ENCODE measurements at places on chromosomes 7 and 10.
A peak's percentile ranks its signal among the peaks of the same experiment; 100 is the strongest.

GRCh38 chr10:76070916-76071315 lies 639.5 kb downstream of the LRMDA start:
- no peak for DNase-seq

GRCh38 chr10:79153745-79154144 lies 85.0 kb downstream of the ZMIZ1 start:
- no peak for DNase-seq

- DNase-seq, result no peak
Measured at GRCh38 chr10:29962166-29962850, 97.1 kb downstream of the JCAD start.

- DNase-seq, result no peak
Measured at GRCh38 chr7:85078181-85078580, 108.7 kb downstream of the SEMA3D start.

GRCh38 chr10:106900016-106900652 lies 264.4 kb downstream of the SORCS1 start:
- DNase-seq, result no peak

- no peak for DNase-seq
Measured at GRCh38 chr7:154856733-154857132, 146.2 kb downstream of the PAXIP1 start.

GRCh38 chr7:123682690-123683089 lies 27.0 kb downstream of the LMOD2 start:
- peak; percentile 26 for DNase-seq

DNA sequence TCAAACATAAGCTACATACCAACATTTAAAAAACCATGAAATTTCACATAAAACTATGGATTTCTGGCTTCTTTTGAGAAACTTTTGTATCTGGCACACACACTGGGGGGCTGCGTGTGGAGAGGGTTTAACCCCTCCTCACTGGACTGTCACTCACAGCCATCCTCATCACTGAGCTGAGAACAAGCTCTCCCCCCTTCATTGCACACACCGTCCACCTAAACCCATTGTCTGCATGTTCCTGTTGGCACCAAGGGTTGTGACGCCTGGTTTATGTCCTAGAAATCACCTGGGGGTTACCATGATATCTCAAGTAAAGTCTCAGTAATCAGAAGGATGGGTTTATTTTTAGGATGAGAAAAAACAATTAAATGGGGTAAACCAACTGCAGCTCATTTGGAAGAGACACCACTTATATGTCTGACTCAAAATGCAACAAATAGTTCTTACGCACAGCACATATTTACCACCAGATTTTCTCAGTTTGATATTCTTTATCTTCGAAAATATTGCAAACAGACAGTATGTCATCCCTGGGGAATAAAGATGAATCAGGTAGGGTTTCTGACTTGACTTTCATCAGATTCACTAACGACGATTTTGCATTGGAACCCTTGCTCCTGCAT lies 218.5 kb upstream of the KLF6 start:
- no peak for DNase-seq

GRCh38 chr7:125678771-125679170 lies 749.1 kb upstream of the POT1 start:
- no peak for DNase-seq

DNA sequence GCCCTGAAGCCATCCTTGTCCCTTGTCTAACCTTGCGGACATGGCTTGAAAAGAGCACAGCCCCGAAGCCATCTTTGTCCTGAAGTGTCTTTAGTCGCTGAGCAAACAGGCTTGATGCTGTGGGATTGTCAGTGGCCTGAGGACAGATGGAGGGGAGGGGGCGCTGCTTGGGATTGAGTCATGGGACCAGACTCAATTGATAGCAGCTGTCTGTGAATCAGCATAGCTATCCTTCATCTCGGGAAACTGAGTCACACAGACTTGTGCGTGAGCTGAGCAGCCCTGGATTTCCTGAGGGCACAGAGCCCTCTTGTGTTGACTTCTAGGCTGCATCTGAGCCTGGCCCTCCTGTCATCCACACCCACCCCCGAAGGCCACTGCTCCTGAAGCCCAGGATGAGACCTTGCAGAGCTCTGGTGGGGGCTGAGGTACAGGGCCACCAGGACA lies 14.4 kb downstream of the MYO1G start:
- DNase-seq, result no peak

DNA sequence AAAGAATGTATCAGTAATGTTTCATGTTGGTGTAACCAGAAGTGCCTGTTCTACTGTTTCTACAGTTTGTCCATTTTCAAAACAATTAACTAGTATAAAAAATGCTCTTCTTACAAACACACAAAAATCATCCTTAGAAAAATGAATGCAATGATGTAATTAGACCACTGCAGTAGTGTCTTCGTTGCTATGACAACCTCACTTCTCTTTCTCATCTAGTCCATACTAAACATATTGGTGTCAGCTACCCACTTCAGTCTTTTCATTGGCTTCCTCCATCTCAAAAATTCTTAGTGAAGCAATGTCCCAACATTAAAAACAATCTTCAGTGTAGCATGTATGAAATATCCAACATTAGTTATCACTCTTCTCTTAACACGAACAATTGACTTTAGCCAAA lies 1265.8 kb downstream of the REEP3 start:
- DNase-seq, result no peak

DNA sequence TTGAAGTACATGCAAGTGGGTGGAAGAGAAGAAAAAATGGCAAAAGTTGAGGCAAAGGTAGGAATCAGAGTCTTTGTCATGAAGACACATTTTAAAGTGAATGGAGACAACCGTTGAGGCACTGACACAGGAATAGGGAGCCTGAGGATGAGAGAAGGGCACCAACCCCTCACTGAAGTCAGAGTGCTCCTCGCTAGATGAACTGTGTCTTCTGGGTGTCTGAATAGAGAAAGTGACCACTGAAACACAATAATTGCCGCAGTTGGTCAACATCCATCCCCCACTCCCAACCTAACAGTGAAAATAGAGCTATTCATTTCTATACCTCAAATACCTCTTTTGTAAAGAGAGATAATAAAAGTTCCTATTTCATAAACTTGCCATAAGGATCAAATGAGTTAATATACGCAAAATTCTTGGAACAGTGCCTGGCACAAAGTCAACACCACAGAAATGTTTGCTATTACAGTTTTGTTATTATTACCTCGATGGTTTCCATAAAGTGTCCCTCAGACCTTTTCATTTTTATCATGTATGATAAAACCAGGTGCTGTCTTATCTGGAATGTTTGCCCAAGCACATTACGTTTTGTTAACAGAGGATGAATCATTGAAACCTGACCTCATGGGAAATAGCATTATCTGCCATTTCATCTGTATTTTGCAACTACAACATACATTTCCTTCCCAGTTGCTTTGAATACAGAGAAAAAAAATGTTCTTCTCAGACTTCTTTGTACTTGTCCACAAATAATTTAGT lies 61.8 kb upstream of the SP4 start:
- peak; percentile 75 for DNase-seq

DNA sequence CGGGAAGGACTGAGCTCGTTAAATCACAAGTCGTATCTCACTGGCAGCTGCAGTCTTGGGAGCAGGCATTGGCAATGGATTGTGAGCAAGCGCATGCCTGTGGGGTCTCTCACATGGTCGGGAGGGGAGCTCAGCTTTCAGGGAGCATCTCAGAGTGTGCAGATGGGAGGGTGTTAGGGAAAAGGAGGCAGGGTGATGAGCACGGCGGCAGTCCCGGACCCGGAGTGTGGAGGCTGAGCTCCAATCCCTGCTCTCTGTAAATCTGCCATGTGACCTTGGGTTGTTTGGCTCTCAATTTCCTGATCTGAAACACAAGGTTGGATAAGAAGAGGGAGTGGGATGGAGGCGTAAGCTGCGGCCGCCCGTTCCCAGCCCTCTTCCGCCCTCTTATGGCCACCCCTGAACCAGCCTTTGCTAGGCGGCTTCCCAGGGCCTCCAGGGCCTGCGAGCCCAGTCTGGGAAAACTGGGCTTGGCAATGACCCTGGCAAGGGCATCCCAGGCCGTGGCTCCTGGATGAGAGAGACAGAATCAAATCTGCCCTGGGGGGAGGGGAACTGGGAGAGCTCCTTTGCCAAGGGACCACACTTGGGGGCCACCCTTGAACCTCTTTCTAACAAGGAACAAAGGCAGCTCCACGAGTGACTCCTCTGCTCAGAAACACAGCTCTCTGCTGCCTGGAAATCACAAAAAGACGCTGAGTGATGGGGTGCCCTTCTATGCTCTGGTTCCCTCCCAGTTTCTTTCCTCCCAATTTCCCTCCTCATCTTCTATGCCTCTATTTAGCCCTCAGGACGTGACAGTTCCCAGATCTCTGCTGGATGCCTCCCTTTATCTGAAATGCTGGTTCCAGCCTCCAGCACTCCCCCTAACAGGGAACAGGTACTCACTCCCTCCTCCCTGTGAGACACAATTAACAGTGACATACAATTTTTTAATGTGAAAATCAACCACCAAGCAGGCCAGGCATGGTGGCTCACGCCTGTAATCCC lies 41.7 kb upstream of the LOXL4 start:
- peak; percentile 43 for DNase-seq

- no peak for DNase-seq
Measured at GRCh38 chr7:158194365-158194900, 393.2 kb downstream of the PTPRN2 start.

DNA sequence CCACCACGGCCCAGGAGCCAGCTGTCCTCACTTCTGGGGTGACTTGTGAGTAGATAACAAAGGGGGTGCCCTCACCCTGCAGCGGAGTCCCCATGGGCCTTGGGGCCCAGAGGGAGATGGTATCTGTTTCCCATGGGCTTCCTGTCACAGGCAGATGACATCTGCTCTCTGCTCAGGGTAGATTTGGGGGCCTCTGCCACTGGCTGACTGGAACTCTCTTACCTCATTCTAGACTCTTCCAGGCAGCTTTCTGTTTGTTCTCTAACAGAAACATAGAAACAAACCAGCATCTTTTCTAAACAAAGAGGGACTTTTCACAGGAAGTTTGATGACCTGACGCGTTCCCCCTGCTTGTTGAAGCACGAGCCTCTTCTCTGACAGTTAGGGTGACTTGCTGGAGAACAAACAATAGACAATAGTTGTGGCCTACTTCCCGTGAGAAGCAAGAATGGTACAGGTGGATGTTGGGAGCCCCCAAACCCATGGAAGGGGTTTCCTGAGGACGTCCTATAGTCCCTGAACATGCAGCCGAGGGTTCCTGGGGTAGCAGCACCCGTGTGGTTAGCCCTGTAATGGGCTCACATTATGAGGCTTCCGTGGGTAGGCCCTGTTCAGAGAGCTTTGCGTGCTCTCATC lies 61.6 kb downstream of the GRK5 start:
- no peak for DNase-seq

GRCh38 chr10:5387169-5387568 lies 17.5 kb downstream of the TUBAL3 start:
- DNase-seq, result no peak

- no peak for DNase-seq
Measured at GRCh38 chr7:150924369-150924781, 53.7 kb downstream of the KCNH2 start.

- DNase-seq, result no peak
Measured at GRCh38 chr10:50556237-50557120, 67.3 kb downstream of the SGMS1 start.

GRCh38 chr10:110944792-110945396 lies 25.5 kb downstream of the SHOC2 start:
- DNase-seq, result no peak

DNA sequence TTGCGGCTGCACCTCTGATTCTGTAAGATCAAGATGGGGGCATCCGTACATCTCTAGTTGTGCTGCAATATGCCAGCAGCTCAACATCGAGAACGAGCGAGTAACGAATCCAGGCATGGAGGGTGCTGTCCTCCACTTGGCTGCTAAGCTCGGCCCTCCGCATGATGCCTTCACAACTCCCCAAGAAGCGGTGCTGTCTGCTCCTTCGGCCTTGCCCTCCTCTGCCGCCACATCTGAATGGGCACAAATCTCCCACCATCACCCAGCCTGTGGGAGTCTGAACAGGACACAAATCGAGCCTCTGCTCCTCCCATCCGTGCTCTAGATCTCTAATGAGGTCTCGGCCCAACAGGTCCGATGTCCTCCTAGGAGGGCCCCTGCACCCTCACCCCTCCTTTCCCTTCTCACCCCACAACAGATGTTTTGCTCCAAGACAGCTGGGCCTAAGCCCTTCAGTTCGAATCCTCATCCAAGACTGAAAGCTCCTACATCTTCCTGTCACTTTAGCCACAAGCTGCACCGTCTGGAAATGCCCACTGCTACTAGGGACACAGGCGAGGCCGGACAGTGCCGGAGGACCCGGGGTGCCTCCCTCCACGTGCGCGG lies 86.7 kb downstream of the ZNF33B start:
- DNase-seq, result no peak

DNA sequence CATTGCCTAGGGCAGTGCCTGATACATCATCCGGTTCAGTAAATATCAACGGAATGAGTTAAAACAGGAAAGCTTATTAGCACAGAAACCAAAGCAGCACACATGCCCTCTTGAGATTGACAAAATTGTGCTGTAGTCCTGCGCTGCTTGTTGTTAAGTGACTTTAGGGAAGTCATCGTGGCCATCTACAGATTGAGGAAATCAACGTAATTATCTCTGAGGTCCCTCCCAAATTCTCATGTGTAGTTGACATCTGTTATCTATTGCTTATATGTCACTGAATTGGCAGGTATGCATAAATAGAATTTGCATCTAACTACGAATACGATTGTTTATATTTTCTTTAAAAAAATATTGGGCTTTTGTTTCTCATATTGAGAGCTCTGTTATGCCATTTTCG lies 3.5 kb upstream of the GNB2 start:
- DNase-seq, result no peak

DNA sequence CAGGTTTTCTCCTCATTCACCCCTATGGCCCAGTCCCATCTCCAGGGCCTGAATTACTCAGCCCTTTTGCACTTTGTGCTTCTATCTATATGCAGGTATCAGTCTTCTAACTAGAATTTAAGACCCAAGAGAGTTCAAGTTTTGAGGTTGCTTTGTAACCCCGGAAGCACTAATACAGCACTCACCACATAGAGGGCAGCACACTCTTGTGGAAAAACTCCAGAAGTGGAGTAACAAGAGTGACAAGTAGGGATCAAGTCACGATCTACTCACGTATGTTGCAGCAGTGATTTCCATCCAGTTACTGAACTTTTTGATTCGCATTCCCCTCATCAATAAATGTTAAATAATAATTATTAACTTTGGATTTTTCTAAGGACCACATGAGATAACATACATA lies 151.0 kb downstream of the CHCHD3 start:
- DNase-seq, result peak; percentile 3
